Neuronal stem cell (in vitro differentiated cells): ENCODE measurements at places on chromosomes 7 and 10.

DNA sequence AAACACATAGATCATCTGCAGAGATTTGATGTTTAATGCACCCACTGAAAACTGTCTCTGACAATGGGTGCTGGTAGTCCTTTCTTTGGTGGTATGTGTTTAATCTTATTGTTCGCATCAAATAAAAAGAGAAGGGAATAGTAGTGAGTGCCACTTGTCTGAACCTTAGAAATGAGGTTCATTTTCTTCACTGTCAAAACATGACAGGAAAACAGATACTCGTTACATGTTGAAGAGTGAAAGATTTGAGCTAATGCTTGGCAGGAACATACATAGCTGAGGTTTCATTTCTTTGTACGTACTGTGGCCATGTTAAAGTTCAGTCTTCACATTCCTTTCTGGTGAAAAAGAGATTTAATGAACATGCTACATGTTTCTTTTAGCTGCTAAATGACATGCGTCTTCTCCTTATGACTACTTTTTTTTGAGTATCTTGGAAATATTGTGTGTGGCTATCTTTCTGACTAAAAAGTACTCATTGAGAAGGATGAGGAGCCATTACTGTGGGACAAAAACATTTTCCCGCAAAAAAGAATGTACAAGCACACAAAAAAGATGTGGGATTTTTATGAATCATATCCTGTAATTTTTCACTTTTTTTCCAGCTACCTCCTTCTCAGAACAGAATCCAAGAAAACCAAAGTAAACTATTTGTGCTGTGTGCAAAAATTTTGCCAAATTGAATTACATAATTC is 108.0 kb downstream of the TWIST1 start:
- no peak for DNase-seq

GRCh38 chr7:93178213-93178612 is 30.0 kb upstream of the SAMD9L start:
- no peak for DNase-seq

DNA sequence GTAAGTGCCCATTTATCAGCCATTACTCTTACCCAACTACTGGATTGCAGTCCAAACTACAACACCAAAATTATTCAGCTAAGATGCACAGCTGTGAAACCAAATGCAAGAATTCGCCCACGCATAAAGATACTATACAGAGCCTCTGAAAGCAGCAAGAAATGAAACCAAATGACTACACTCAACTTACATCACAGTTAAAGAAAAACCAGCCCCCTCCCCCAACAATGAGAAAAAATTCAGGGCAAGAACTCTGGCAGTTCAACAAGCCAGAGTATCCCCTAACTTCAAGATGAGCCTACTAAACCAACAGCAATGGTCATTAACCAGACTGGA is 209.1 kb upstream of the VWC2 start:
- DNase-seq, result no peak

- no peak for DNase-seq
Observed at GRCh38 chr10:5890452-5890915, 441 bp downstream of the FBH1 start.

DNA sequence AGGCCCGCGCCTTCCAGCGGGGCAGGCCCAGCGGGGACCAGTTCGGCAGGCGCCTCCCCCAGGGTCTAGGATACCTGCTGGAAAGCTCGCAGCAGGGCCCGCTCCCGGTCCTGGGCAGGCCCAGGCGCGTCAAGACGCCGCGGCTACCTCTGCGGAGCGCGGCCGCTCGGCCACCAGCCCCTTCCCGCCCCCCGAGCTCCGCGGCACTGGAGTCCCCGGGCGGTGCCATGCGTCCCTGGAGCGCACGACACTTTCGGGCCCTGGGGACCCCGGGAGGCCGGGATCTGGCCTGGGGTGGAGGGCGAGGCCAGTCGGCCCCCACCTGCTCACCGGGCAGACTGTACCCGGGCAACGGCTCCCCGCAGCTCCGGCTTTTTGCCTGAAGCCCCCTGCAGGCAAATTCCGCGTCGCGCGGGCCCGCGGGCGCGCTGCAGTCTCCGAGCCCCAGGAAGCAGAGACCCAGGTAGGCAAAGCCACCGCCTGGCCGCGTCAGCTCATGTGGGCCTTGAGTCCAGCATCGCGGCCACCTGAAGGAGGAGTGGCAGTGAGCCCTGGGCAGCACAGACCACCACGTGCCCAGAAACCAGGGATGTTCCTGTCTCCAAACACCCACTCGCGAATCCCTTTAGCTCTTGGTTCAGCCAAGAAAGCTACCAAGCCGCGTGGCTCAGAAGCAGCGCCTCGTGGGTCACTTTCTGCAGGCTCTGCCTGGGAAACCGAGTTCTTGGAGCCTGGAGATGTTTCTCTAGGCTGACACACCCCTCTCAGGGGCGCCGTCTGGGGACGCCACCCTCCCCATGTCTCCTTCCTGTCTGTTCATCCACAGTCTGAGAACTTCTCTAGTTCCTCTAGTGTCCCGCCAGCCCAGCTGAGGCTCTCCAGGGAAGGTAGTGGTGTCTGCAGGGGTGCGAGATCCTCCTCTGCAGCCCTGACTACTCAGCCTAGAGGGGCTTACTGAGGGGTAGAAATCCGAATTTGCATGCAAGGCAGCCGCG is 46.1 kb upstream of the APBB1IP start:
- no peak for DNase-seq

- no peak for DNase-seq
Observed at GRCh38 chr10:12628153-12628552, 278.8 kb downstream of the CAMK1D start.

DNA sequence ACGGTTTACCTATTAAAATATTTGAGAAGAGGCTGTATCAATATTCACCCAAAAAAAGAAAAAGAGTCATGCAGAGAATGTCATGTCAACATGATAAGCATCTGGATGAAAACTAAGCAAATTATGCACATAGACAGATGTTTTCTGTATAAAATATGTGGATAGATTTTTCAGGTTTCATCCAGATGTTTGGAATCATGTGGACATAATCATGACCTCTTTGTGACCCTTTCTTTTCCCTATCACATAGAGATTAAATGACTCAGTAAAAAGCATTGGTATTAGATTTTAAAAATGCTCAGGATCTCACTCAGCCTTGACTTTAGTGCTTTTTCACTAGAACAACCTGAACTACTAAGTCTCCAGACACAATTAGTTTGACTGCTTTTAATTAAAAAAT is 90.0 kb downstream of the FOXP2 start:
- DNase-seq, result no peak

GRCh38 chr10:99850021-99850766 is 67.8 kb downstream of the ABCC2 start:
- DNase-seq, result peak; percentile 45

- no peak for DNase-seq
Observed at GRCh38 chr10:49161411-49161997, 26.7 kb downstream of the TMEM273 start.

GRCh38 chr10:98289802-98290209 is 21.8 kb upstream of the LOXL4 start:
- DNase-seq, result no peak

DNA sequence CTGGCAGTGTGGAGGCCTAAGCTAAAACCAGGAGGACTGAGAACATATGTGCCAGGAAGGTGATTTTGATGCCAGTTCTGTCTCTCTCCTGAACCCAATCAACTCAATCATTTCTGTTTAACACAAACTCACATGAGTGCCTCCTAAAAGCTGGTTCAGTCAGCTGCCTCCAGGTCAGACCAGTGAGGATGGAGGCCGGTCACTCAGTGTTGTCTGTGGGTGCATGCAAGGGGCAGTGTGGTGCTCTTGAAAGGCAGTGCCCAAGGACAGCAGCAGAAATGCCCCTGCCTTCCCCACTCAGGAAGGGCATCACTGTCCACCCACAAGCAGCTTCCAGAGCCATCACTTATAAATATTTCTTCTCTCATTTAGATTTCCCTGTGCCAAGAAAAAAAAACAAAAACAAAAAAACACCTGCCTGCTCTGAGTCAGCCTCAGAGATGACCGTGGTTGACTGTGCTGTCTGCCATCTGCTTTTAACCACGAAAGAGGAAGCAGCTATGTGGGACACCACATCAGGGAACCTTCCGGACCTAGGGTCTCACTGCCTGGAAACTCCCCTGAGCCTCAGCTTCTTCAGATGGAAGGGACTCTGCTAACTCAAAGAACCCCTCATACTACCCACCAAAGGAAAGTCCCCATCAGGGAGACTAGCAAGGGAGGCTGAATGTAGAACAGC is 39.1 kb downstream of the VOPP1 start:
- DNase-seq, result no peak

- no peak for DNase-seq
Observed at GRCh38 chr10:103609231-103610082, 116.0 kb downstream of the NEURL1 start.

DNA sequence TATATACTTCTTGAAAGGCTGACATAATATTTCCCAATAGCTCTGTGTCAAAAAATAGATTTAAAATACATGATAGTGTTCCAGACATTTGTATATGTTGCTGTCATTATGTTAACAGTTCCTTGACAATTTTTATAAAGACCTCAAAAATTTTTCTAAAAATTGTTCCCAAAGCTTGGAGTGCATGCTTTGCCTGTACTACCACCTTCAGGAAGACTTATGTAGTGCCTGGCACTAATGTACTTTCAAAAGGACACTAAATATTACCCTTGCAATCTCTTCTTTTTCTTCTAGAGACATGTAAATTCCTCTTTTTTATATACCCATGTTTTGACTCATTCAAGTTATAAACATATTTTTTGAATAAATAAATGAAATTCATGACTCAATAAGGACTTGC is 48.0 kb upstream of the SP8 start:
- DNase-seq, result no peak

- DNase-seq, result no peak
Observed at GRCh38 chr7:99410635-99411034, 1.9 kb downstream of the BUD31 start.

DNA sequence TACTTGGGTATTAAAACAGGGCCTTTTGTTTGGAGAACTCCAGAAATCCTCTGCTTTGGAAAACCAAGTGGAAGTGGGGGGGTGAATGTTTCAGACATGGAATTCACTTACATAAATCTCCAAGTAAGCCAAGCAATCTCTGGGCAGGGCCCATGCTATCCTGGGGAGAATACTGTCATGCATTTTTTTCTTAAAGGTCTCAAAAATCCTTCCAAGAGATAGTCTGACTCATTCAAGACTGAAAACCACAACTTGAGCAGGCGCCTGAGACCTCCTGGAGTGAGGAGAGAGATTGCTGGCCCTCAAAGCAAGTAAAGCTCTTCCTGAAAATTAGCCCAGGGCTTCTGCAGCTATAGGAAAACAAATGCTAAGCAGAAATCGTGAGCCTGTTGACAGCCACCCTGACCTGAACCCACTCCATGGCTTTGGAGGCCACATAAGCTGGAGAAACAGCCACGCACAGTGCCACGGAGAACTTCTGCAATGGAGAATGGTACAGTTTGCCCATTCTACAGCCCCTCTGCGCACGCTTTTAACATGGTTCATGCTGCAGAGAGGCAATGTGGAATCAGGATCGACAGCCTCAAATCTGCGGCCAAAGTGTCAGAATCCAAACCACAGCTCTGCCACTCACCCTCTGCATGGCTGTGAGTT is 203.1 kb upstream of the AUTS2 start:
- DNase-seq, result no peak

GRCh38 chr10:124995605-124996004 is 53.7 kb downstream of the ZRANB1 start:
- DNase-seq, result no peak

- DNase-seq, result no peak
Observed at GRCh38 chr10:71512761-71513539, 116.2 kb downstream of the CDH23 start.

GRCh38 chr7:26375726-26376174 is 84.1 kb downstream of the SNX10 start:
- peak; percentile 48 for DNase-seq

- no peak for DNase-seq
Observed at GRCh38 chr7:121620206-121620605, 224.1 kb upstream of the FAM3C start.

DNA sequence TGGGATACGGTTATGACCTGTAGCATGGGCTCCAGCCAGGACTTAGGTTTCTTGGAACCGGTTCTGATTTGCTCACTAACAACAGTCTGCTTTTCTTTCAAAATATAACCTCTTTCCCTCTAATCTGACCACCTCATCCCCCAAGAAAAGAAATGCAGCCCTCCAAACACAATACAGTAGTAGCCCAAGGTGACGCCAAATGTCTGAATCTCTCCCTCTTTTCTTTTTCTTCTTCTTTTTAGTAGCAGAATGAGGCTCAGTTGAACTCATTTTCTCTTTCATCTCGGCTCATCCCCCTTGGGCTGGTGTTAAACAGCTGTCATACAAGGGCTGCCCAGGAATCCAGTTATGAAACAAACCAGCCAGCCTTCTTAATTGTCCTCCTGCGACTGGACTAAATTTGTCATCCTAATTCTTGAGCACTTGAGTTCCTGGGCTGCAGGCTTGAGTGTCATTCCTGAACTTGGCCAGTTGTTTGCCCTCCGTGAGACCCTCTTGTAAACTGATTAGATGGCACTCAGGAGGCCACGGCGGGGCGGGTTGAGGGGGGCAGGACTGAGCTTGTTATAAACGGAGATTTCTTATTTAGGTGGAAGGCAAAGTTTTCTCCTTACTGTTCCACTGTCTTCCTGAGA is 94.8 kb downstream of the SORCS3 start:
- no peak for DNase-seq

GRCh38 chr10:24156686-24157085 is 52.3 kb upstream of the KIAA1217 start:
- no peak for DNase-seq

- peak; percentile 49 for DNase-seq
Observed at GRCh38 chr10:75294866-75295701, 59.3 kb upstream of the COMTD1 start.
